ENCODE measurements at places on chromosomes 1 and 21. TPM values are rescaled to one million over a fixed set of nuclear protein-coding genes. Genes with fewer than 3 reads are reported as not detected.

GRCh38 chr1:227781314-227781930 is 34.1 kb upstream of the PRSS38 start:
- DNase-seq: no peak

DNA sequence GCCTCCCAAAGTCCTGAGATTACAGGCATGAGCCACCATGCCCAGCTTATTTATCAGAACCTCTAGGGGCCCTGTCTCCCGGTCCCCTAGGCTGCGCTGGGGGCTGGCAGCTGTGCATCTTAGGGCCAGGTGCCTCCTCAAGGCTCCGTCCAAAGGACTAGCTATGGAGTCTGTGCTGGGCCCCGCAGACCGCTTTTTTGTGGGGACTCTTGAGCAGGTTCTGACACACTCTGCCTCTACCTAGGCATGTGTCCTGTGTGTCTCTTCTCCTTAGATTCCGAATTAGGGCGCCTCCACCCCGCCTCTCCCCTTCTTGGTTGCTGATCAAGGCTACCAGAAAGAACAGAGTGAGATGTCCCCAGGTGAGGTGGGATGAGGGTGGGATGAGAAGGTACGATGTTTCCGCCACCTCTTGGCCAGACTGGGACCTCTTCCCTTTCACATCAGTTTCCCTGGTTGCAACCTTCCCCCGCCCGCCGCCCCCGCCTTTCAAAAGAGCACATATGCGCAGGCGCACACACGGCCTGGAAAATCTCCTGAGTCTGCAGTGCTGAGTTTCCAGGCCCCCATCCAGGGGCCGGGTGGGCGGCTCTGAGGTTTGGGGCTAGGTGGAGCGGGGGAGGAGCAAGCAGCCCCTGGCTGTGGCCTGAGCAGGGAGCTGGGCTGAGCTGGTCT is 5.0 kb upstream of the PTPN7 start:
- no peak for DNase-seq

PHGDH gene
- total RNA-seq: 8.6 TPM

DNA sequence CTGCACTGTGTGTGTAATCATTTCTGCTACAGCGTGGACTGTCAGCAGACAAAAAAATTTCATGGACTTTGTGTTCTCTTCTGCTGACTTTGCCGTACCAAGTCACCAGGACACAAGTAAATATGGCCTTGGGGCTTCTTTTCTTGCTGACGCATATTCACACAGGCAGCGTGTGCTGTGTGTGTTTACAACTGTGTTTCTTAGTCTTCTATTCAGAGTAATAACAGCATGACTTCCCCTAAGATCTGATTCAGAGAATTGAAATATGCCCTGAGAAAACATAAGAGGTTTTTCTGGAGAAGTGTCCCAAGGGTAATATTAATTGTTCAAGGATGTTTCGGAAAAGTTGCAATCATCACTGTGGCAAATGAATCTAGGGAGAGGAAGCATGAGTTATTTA is 47.1 kb upstream of the DYNLT5 start:
- DNase-seq: no peak

GRCh38 chr1:153849487-153850185 is 73.1 kb downstream of the GATAD2B start:
- no peak for DNase-seq

HDAC1 gene
- 193 TPM for total RNA-seq

DNA sequence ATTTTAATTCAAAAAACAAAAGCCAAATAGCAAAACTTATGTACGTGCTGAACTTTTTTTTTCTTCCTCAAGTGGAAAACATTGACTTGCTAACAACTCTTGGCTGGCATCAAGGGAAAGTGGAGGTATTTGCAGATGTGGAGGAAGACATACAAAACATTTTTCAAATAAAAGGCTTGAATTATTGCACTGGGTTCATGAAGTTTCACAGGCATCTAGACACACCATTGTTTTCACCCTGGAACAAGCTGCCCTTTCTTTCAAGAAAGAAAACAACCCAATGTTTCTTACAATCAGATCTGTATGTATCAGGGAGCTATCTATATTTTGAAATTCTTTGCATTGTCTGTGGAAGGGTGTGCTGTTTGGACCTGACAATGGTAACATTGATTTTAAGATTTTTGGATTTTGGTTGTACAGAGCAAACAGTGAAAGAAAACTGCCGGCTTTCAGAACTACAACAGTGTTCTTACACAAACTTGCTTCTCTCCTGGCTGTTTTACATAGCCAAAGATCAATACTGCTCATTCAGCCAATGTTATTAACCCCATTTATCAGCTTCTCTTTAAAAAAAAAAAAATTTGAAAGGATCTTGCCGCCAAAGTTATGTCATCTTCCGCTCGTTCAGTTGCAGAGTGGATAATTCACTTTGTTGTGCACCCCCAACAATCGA is 187.7 kb upstream of the FOXD3 start:
- DNase-seq: no peak

GRCh38 chr1:230858236-230858820 is 10.0 kb downstream of the C1orf198 start:
- DNase-seq: no peak

DNA sequence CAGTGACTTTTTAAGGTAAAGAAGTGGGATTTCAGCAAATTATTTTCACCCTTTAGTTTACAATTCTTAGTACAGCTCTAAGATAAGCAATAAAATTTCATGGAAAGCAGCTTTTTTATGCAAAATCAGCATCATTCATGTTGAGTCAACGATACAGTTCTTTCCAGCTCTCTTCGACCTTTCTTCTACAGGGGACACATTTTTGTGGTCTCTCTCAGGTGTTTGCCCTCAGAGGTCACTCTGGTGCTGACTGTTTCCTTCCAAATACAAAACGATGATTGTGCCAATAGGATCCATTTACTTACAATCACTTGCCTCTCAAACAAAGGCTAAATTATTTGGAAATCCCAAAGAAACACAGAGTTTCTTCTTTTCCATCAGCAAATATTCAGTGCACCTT is 51.0 kb downstream of the PSMG1 start:
- no peak for DNase-seq

TTC3 gene
- 84.0 TPM for total RNA-seq

GRCh38 chr1:68346188-68346808 is 103.5 kb downstream of the RPE65 start:
- DNase-seq: no peak

- DNase-seq: no peak
Measured at GRCh38 chr1:101363891-101364318, 127.1 kb downstream of the S1PR1 start.

DNAJC28 gene
- not detected for total RNA-seq

SLC2A1 gene
- total RNA-seq: 37.2 TPM

GRCh38 chr1:173332026-173332425 is 124.9 kb upstream of the TNFSF4 start:
- DNase-seq: no peak

DNA sequence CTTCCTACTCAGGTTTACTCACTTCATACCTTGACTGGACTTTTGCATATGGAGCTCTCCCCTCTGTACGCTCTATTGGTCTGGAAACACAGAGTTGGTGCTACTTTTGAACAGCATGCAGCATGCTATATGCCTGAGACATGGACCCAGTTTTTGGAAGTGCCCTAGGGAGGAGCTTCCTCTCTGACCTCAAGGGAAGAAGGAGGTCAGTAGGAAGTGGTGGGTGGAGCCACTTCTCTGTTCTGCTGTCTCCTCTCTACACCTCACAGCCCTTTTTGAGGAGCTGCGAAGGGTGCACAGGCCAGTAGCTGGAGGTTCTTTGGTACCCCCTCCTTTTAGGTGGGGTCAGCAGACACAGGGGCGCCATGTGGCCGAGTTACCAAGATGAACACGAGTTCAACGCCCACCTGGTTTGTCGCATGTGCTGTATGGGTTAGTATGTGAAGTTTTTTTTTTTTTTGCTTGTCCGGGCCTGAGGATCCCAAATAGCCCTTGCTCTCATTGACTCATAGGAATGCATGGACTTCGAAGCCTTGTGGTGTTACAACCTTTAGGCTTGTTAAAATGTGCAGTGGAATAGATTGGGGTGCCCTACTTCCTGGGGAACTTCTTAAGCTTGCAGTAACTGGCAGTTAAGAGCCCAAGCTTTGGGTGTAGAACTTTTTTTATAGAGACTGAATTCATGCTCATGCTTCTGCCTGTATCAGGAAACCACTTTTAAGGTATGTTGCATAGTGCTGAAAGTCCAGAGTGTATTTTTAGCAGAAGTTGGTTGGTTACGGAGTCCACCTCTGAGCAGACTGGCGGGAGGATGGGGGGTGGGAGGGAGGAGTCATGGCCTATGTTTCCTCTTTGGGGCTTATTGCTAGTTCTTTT is 10.7 kb downstream of the MACF1 start:
- peak; percentile 42 for DNase-seq

DNA sequence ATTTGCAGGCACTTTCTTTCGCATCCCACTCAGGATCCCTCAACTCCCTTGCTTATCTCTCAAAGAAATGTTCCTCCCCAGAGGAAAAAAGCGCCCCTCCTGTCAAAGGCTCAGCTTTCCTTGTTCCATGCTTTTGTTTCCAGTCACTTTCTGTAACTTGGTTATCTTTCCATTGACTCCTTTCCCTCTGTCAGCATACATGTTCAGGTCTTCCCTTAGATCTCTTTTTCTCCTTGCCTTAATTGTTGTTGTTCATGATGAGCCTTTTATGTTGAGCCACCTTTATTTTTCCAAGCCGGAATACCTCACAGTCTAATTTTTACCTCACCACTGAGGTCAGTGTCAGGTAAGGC is 46.5 kb upstream of the PODN start:
- DNase-seq: no peak

SEMA4A gene
- total RNA-seq: 6.0 TPM

- DNase-seq: no peak
Measured at GRCh38 chr1:200296091-200296661, 113.7 kb downstream of the ZNF281 start.

- DNase-seq: no peak
Measured at GRCh38 chr1:161374373-161374772, 6.7 kb upstream of the CFAP126 start.

GRCh38 chr21:19523746-19524145 is 1120.2 kb upstream of the TMPRSS15 start:
- DNase-seq: no peak

DNA sequence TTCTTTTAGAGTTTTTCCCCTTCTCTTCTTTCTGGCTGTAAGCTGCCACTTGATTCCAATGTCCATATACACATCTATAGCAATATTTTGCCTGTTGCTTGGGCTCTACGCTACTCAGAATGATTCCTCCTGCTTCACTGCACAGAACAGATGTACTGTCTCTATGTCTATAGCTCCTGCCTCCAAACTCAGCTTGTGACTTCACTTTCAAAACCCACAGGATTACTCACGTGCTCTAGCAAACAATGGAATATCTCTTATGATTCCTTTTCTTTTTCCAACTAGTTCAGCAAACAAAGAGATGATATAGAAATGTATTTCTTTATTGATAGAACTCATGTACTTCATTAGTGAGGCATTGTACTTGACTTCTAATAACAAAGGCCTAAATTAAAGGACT is 80.5 kb upstream of the SOX13 start:
- no peak for DNase-seq

USP21 gene
- total RNA-seq: 24.7 TPM

GRCh38 chr1:19676438-19676922 is 11.8 kb downstream of the HTR6 start:
- peak; percentile 31 for DNase-seq

MTARC2 gene
- total RNA-seq: 28.4 TPM

GRCh38 chr1:6545276-6546112 is 8.8 kb downstream of the NOL9 start:
- DNase-seq: no peak

- DNase-seq: no peak
Measured at GRCh38 chr1:59212706-59213105, 84.2 kb upstream of the FGGY start.
